Endodermal cell (in vitro differentiated cells): ENCODE measurements at places on chromosomes 11 and 22.

- H3K4me1 ChIP-seq, result no peaks in the 10 kb centered on the region
- DNase-seq, result no peak
- H3K4me3 ChIP-seq, result no peak overlapping the region
- H3K27ac ChIP-seq, result no peak overlapping the region
- no peaks in the 10 kb centered on the region for H3K36me3 ChIP-seq
These were observed 429.6 kb downstream of the METTL15 start for GRCh38 chr11:28537822-28538221.

DNA sequence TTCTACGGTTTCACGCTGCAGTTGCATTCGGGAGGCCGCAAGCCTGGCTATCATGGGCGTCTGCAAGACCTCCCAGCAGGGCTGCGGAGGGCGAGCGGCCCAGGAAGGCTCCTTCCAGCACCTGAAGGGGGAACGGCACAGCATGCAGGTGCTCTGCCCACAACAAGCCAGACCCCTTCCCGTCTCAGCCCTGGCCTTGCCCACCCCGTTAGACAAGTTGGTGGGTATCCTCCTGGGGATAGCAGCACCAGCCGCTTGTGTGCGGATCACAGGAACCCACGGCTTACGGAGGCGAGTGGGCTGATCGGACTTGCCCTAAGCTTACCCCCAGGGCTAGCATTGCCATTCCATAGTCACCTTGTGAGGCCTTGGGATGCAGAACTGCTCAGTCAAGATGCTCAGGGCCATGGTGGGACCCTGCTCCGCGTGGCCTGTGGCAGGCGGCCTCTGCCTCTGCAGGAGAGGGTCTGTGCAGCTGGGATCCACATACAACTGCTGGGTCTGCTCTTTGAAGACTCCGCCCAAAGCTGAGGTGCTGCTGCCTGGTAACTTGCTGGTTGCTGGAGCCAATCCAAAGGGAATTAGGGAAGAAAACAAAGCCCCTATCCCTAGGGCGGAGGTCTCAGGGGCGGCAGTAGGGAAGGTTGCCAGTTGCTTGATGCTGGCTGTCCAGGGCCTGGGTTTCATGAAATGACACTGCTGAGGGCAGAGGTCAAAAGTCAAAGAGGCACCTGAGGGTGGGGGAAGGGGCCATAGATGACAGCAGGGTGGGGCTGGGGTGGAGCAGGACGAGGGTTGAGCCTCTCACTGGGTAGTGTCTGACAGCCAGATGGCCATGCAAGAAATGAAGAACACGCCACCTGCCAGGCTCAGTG, 1.4 kb upstream of the OSBPL5 start:
- H3K4me3 ChIP-seq, result no peak overlapping the region
- peak; percentile 59 for DNase-seq
- peaks cover 94% of the 10 kb centered on the region for H3K27me3 ChIP-seq

GRCh38 chr11:83656796-83657330, 370.7 kb upstream of the CCDC90B start:
- no peak for DNase-seq
- H3K4me3 ChIP-seq, result no peak overlapping the region
- H3K4me1 ChIP-seq, result no peaks in the 10 kb centered on the region

- H3K4me3 ChIP-seq, result no peak overlapping the region
- no peaks in the 10 kb centered on the region for H3K4me1 ChIP-seq
- H3K36me3 ChIP-seq, result no peaks in the 10 kb centered on the region
- H3K27ac ChIP-seq, result no peak overlapping the region
These were observed 24.1 kb downstream of the IRAG1 start for GRCh38 chr11:10669258-10670033.

- H3K36me3 ChIP-seq, result peaks cover 40% of the 10 kb centered on the region
- peak overlapping the region; percentile 90 for H3K4me3 ChIP-seq
- H3K27me3 ChIP-seq, result no peaks in the 10 kb centered on the region
- no peak overlapping the region for H3K27ac ChIP-seq
These were observed 568 bp downstream of the ALG8 start for GRCh38 chr11:78138694-78139421.

DNA sequence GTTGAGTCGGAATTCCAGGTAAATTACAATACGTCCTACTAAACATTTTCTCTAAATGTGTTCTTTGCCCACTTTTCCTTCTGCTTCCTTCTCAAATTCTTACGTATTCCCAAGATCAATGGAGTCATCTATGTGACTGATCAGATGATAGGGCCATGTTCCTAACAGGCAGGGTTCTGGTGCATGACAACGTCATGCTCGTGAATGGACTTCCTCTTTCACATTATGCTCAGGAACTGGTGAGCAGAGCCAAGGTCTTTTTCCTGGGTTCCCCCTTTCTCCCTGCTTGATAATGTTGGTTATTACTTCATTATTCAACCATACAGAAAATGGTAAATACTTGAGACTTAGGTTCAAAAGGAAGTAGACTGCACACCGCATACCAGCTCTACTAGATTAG, 789.4 kb downstream of the OPCML start:
- H3K36me3 ChIP-seq, result no peaks in the 10 kb centered on the region
- H3K4me1 ChIP-seq, result no peaks in the 10 kb centered on the region
- DNase-seq, result no peak
- no peak overlapping the region for H3K27ac ChIP-seq
- H3K4me3 ChIP-seq, result no peak overlapping the region
